Large intestine (tissue), 12 donors: ENCODE measurements at places on chromosomes 1 and 21. TPM values are rescaled to one million over a fixed set of nuclear protein-coding genes. Genes with fewer than 3 reads are reported as not detected.

TRABD2B gene
- polyA plus RNA-seq, result 3.0 TPM

DNA sequence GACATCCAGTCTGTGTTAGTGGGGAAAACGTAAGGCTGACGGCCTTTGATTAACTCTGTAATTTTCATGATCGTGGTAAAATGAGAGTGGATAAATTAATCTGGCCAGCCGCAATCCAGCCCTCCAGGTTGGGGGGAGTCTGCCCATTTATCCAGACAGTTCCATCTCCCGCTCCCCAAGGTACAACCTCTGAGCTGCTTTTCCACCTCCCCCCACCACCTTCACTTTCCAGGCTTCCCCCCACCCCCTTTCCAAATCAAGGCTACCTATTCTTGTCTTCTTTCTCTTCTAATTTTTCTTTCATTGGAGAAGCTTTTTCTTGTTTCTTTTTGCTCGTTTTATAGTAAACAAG is 6.0 kb downstream of the MIER1 start:
- no peak for DNase-seq

GSTM4 gene
- polyA plus RNA-seq, result 68.4 TPM

GRCh38 chr1:222928212-222928611 is 113.4 kb downstream of the DISP1 start:
- DNase-seq, result no peak

DNA sequence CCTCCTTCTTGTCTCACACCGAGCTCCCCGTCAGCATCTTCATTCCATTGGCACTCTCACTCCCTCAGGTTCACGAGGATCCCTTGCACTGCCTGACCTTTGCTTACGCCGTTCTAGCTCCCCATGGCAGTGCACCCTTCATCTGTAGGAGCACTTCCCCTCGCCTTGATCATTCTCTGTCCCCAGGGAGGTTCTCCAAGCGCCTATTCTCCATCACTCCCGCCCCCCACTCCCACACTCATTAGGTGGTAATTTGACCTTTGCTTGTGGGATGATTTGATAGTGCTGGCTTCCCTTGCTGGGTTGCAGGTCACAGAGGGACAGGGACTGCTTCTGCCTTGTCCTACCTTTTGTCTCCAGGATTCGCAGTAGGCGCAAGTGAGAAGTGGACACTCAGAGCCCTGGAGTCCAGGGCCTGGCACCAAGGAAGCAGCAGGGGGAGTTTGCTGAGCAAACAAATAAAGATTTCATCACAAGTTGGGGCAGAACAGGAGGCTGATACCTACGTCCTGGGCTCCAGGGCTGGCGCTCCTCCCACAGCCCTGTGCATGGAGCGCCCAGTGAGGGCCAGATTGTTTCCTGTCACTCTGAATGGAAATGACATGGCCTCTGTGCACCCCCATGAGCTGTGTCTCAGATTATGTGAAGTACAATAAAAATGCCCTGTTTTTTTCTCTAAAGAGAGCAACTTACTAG is 82.0 kb upstream of the RUNX3 start:
- no peak for DNase-seq

- no peak for DNase-seq
Measured at GRCh38 chr1:77873461-77873860, 15.0 kb upstream of the NEXN start.

PDZK1 gene
- 62.3 TPM for polyA plus RNA-seq

TMEM200B gene
- 5.9 TPM for polyA plus RNA-seq

SLC16A1 gene
- 43.0 TPM for polyA plus RNA-seq

VAV3 gene
- 18.3 TPM for polyA plus RNA-seq

DNA sequence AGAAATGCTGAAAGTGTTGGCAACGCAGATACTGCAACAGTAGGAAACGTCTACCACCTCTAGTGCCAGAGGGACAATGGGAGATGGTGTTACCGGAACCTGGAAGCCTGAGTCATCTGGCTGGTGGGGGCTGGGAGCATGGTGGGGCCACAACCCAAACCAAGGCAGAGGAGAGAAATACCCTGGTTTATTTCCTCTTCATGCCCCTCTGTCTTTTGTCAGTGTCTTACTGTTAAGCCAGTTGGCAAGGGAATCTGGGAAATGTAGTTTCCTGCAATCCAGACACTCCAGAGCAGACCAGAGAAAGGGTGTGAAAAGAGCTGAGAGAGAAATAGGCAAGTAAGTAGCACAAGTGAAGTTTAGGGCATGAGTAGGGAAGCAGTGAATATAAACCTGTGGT is 14.8 kb downstream of the DNTTIP2 start:
- DNase-seq, result no peak

- DNase-seq, result no peak
Measured at GRCh38 chr1:65209005-65209885, 61.2 kb downstream of the AK4 start.

ANGPTL7 gene
- 0.21 TPM for polyA plus RNA-seq

- DNase-seq, result no peak
Measured at GRCh38 chr21:25528515-25528914, 78.8 kb downstream of the MRPL39 start.

DNA sequence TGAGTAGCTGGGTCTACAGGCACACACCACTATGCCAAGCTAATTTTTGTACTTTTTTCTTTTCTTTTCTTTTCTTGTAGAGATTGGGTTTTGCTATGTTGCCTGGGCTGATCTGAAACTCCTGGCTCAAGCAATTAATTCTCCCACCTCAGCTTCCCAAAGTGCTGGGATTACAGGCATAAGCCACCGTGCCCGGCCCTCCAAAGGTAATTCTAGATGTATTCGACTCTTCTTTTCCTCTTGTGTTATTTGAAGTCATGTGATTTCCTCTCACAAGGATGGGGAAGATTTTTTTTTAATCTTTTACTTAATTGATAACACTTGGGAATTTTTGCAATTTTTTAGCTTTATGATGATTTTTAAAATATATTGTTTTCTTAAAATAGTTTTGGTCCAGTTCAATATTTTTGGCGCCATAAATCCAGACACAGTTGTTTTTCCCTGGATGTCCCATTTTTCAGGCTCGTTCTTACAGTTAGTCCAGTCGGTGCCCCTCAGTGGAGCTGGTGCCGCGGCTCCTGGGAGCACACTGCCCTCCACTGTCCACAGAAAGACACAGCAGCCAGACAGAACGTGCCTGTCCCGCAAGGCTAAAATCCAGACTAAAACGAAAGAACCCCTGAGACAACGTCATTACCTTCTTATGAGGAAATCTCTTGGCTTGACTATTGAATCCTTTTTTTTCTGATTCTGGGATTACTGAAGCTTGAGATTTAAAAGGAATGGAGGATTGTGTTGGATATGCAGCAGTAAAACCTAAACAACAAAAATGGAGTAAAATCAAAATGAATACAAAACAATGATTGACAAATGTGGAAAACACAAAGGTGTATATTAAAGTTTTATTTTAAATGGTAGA is 22.4 kb downstream of the STPG1 start:
- peak; percentile 64 for DNase-seq

DNA sequence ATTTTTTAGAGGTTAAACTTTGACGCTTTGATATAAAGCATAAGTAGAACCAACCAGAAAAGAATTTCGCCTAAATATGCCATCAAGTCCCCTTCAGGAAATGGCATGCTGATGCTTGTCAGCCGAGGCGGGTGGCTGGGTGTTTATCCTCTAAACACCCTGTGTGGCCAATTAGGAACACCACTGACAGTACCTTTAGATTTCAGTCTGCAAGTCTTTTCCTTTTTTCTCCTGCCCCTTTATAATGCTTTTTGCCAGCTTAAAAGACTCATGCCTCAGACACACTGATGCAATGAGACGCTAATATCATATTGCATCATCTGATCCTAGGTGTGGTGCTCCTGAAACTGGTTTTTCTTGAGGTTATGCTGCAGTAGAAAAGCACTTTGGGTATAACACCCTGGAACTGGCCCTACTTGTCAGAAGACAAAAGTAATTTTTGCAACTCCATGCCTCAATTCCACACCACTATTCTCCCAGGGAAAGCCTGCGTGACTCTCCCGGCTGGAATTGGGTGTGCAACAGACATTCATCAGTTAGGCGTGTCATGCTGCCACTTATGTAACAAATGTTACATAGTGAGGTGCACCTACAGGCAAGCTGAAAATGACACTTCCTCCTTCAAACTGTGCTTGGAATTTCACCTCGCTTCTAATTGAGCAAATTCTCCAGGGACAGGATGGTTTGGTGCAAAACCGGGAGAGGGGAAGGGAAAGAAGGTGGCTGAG is 2.0 kb upstream of the RCC2 start:
- peak; percentile 12 for DNase-seq
